ENCODE measurements at places on chromosomes 11 and 22.

DNA sequence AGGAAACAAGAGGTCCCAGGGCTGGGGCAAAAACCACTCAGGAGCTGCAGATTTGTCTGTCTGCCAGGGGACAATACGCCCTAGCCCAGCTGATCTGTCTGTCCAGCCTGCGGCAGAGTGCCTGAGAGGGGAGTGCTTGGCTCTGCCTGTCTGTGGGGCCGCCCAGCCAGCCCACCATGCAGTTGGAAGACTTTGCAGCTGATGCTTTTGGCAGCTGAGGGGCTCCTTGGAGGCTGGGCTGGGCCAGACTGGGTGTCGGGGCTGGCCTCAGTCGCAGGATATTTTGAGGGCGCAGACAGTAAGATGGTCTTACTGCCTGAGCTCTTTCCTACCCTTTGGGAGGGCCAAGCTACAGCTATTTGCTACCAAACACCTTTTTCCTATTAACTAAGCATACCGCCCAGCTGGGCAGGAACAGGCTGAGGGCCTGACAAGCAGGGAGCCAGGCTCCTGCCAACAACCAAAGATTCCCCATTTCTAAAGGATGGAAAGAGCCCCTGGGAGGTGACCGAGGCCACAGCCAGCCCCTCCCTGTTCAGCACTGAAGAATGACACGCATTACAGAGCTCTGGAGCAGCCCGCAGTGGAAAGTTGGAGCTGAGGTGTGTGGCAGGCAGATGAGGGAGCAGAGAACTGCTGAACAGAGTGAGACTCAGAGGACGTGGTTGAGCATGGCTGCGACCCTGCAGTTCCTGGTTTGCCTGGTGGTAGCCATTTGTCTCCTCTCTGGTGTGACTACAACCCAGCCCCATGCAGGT is at the start of gene FAM180B:
TSS of gene FAM180B (plus strand) at position 581 of the 758 bp plus-strand sequence. CDS start at position 672, 91 bp downstream.
- no peak for DNase-seq

- no peak for DNase-seq
Measured at GRCh38 chr11:2883979-2884815, 1.4 kb downstream of the CDKN1C start.

GRCh38 chr11:66976925-66977324 is 1.8 kb downstream of the C11orf86 start:
- no peak for DNase-seq

DNA sequence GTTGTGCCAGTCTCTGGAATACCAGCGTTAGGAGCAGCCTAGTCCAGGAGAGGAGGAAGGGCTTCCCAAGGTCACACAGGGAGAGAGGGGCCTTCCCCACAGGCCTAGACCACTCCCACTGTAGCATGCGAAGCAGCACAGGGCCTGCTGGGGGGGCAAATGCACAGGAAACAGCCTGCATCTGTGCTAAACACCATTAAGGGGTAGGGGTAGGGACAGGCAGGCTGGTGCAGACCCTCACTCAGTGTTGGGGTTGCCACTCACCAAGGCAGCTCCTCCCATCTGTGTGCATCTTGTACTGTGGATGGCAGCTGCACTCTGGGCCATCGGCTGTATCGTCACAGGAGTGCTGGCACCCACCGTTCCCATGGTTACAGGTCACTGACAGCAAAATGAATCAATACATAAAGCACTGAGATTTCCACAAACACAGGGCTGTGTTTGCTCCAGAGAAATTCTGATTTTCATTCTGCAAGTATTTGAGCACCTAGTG is 24.9 kb downstream of the SCUBE2 start:
- DNase-seq = no peak

DNA sequence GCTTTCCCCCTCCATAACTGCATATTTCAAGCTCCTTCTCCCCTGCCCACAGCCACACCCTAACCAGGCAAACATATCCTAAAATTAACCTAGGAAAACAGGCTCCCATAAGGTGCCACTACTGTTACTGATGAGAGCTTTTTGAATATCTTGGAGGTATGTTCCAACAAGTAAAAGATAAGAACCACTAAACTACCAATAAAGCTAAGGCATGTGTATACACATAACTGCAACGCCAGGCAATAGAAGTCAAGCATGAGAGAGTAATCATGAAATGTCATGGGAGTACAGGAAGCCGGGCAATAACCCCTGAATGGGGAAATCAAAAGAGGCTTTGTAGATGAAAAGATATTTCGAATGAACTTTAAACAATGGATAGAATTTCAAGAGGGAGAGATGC is 9.3 kb downstream of the MMP13 start:
- no peak for DNase-seq

DNA sequence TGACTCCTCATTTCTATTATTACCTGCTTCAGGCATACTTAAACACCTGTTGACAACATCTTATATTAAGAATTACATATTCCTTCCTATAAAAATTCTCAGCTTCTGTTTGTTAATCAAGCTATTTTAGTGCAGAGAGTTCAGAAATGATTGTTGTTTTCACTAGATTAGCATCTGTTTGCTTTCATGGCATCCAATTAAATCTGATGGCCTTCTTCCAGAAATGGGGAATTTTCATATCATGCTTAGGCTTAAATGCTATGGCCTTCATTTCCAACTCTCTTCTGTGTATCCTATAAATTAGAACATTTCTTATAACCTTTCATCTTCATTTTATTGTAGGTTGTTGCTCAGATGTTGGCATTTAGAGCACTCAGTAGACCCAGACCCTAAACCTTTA is 180.0 kb downstream of the WNT11 start:
- DNase-seq = no peak

- no peak for DNase-seq
Measured at GRCh38 chr22:45602824-45603595, 68.6 kb upstream of the ATXN10 start.

DNA sequence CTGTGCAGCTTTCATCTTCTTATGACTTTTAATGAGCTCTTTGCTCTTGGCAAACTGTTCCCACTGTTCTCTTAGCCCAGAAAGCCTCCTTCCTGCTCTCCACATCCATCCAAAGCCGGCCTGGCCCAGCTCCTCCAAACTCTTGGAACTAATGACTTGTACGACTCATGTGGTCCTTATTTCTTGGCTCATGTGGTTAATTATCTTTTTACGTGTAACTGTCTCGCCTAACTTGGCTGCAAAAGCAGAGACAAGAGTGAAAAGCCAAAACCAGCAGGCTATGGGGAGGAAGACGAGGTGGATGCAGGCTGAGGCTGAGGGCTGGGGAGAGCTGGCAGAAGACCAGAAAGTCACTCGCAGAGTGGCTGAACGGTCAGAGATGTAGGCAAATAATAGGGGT is 5.5 kb downstream of the CSNK2A3 start:
- no peak for DNase-seq

DNA sequence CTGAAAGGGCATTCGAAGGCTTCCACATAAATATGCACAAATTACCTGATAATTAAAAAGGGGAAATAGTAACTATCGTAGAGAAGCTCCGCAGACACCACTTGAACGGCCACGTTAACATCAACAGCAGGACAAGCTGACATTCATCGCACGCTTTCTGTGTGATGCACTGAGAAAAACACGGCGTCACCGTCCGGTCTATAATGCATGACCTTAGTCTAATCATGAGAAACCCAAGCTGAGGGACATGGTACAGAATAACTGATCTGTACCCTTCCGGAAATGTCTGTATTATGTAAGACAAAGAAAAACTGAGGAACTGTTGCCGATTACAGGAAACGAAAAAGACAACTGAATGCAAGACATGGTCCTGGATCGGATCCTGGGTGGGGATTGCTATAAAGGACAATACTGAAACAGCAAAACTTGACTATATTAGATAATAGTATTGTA is 678 bp upstream of the RANGAP1 start:
- peak; percentile 23 for DNase-seq

- DNase-seq = no peak
Measured at GRCh38 chr22:50436841-50437341, 37.9 kb downstream of the SBF1 start.

GRCh38 chr22:47373648-47374272 is 611.3 kb downstream of the TBC1D22A start:
- no peak for DNase-seq

GRCh38 chr11:96267496-96268032 is 75.4 kb downstream of the MAML2 start:
- no peak for DNase-seq

DNA sequence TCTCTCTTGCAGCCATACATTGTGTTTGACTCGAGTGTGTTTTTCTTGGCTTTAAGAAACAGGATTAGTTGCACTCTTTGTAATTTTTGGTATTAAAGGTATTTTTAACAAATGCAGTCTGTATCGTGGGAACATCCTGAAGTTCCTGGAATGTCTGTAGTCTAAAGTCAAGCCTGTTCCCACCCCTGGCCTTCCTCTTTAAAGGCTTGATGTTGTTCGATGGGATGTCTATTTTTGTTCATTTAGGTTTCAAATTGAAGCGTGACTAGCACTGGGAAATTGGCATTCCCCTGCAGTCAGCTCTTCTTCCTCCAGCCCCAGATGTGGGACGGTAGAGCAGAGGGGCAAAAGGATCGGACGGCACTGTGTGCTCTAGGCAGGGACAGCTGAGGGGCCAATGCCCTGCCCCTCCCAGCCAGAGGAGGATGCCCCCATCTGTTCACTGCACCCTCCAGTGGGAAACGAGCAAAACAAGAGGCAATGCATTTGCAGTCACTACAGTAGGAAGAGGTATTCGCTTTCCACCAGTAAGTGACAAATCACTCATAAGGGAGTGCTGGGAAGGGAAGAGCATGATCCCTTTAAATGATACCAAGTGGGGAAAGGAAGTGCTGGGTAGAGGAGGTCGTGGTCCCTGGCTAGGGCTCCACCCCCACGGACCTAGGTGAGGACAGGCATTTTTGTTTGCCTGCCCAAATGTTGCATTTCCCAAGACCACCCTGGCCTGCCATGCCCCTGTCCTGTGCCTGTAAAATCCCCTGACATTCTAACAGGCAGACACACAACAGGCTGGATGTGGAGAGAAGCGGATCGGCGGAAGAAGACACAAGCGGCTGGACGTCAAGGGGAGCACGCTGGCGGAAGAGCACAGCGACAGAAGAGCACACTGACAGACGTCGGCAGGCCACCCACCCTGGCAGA is 47.4 kb upstream of the SEPTIN5 start:
- no peak for DNase-seq

DNA sequence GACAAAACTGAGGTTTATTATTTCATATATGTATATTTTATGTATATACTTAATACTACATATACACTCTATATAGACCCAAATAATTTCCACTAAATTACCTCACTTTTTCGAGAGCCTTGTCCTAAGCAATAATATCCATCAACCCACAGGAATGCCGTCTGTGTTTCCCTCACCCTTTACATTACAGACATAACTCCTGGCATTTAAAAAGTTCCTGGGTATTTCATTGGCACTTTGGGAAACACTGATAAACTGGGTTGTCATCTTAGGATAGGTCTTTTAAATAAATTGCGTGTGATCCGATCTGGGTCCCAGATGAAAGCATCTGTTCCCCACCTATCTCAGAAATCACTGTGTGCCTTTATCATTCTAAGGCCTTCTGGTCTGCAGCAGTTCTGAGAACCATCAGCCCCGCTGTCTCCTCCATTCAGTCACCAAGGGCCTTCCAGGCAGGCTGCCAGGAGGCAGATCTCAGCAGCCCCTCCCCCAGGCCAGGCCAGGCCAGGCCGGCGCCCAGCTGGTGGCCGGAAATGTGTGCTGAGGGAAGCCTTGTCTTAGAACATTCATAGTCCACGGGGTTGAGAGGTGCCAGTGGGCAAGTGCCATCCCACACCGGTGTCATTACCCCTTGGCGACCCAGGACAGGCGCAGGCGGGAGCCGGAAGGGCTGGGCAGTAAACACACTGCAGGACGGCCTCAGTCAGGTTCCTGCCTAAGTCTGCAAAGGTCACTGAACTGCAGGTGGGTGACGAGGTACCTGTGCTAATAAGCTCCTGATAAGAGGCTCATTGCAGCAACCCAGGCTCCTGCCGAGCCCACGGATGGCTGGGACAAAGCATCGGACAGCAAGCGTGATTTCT is 3.3 kb downstream of the FGF19 start:
- no peak for DNase-seq

DNA sequence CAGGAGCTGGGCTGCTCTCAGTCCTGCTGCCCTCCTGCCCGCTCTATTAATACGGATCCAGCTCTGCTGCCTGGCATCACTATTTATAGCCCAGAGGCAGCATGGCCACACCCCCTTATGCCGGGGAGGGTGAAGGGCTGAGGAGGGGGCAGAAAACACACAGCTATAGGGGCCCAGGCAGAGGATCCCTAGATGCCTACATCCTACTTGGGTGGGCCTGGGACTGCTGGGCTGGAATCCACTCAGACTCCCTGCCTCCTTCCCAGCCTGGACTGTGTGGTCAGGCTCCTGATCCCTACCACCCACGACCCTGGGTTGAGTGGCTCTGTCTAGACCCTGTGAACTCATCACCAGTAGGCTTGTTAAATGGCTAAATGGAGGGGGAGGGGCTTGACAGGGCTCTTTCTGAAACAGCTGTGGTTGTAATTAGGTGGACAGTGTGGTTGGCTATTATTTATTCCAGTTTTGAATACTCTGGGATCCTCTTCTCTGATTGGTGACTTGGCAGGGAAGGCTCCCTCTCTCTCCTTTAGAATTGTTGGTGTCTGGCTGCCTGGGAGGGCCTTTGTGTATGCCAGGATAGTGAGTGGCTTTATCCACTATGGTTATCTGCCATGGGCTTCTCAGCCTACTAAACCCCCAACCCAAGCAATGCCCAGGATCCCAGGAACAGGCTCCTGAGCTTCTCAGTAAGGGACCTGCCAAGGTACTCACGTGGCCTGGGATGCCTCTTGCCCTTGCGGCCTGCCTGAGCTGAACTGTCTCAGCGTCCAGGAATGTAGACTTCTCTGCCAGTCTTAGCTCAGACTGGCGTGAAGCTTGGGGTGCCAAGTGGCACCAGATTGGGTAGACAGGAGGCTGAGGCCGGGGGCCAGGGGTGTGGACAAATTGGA is 15.2 kb downstream of the PHLDB1 start:
- no peak for DNase-seq

DNA sequence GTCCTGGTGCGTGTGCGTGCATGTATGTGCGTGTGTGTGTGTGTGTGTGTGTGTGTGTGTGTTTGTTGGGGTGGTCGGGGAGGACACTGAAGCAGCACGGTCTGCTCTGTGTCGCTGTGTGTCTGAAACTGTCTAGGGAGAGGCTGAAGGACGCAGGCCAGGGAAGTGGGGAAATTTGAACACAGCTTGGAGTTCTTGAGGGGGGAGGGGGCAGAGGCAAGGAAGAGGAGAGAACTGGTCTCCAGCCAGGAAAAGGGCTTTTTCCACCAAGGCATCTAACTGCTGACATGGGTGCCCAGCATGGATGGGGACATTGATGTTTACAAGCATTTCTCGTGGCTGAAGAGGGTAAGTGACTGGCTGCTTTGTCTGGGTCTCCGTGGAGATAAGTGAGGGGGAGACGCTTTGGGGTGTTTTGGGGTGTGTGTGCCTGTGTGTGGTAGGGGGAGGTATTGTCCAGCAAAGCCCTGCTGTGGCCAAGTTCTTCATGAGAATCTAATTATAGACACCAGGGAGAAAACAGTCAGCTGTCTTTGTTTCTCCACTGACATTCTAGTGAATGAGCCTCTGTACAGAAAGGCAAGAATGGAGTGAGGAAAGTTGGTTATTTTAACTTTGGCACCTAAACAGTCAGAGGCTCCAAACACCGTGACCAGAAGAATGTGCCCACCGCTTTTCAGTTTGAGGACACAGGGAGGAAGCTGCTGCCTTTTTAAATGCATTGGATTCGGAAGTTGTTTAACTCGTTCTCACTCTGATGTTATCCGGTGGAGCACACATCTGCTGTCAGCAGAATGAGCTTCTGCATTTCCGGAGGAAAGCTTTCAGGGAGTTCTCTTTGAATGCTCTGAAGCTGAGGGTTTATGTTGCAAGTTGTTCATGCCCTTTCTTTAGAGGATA is 63.7 kb downstream of the PPFIBP2 start:
- no peak for DNase-seq
